Activated CD4-positive, alpha-beta T cell treated with anti-CD3 and anti-CD28 coated beads, Interleukin-2, amount 50 U/mL, for 4 hours (primary cell): ENCODE measurements at places on chromosomes 1 and 21.

GRCh38 chr21:43806017-43806710 lies 16.8 kb downstream of the RRP1 start:
- no peak for DNase-seq

GRCh38 chr1:205353612-205354011 lies 3.1 kb downstream of the KLHDC8A start:
- DNase-seq, result no peak

DNA sequence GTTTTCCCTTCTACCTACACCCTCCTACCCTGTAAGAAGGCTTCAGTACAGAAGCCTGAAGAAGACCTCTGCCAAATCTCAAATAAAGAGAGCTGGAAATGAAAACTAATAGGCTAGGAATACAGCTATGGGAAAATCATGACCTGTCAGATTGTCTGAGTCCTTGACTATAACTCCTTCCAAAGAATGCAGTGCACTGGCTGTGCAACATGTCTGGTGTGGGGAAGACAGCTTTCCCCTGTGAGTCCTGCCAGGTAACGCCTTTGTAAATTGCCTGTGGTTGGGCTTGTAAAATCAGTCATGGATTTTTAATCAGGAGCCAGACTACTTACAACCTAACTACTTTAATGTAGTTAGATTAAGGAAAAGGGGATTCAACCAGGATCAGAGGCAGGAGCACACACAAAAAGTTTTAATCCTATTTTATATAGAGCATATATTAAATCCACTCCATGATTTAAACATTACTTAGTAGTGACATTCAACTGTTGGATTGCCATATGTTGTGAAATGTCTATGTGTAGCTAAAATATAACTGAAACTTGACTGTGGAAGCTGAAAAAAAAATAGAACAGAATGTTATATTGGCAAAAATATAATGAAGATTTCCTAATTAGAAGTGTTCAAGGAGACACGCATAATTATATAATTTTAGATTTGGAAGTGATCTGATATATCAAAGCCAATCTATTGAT lies 1667.8 kb downstream of the KCNT2 start:
- DNase-seq, result no peak

- no peak for DNase-seq
These were observed 500.7 kb upstream of the NFIA start for GRCh38 chr1:60581455-60582220.

DNA sequence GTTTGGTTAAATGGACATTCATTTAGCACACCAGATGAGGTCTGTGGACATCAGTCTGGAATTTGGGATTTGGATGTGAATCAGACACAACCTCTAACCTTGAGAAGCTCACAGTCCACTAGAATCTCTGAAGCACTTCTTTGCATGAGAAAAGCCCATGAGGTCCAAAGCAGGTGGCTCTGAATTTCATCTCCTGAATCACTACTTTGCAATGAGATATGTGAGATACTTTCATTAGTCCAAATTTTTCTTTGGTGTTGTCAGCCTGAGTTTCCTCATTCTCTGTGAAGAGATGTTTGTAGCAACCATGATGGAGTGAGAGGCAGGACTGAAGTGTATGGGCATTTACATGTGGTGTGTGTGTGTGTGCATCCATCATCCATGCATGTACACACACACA lies 16.5 kb upstream of the LCE2D start:
- DNase-seq, result no peak

DNA sequence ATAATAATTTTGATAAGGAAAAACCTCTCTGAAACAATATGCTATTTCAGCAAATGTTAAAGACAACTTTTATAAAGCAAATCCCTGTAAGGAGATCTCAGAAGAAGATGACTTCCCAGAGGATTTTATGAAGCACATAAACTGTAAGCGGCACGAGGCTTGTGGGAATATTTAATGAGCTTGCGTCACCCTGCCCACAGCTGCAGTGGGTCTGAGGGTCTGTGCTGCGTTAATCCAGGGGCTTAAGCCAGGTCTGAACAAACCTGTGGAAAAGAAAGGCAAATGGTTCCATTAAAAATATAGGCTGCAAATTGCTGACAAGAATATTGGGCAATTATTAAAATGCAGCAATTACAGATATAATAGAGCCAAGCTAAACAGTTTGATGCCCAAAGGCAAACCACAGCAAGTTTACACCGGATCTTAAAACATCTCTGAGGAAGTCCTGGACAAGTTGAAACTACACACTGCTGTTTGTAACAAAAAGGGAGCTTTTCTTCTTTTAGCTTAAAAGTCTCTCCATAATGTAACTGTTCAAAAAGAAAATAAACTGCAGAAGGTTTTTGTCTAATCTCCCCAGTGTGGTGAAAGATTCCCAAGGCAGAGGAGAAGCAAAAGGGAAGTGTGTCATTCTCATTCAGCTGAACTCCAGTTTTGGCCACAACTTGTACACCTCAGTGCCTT lies 21.8 kb downstream of the TGFBR3 start:
- no peak for DNase-seq

GRCh38 chr1:2785631-2786328 lies 15.7 kb downstream of the TTC34 start:
- DNase-seq, result no peak

DNA sequence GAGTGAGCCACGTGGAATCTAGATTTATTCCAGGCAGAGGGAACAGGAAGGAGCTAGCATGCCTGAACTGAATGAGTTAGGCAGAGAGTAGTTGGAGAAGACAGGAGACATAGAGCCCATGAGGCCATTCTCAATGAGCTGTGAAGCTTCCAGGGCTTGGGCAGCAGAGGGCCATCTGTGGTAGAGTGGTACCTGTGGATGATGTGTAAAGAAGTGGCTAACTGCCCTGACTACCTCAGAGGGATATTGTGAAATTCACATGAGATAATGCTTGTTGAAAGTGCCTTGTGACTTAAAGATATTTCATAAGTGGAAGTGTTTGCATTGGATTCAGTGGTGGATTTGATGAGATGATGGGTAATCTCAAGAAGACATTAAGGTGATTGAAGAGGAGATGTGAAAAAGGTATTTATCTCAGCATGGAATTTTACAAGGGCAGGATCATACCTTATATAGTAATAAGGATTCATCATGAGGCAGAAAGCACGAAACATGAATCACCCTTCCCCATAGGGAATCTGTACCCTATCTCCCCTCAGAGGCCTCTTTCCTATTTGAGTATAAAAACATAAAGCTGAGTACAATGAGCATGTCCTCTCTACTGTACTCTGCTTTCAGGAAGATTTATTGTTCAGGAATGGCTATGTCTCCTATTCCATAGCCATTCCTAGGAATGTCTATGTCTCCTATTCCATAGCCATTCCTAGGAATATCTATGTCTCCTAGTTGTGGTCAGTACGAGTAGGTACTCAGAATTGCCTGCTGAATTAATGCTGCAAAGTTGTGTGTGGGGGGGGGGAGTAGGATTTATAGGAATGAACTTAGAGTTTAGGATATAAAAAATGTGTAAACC lies 146.8 kb downstream of the PAPPA2 start:
- DNase-seq, result no peak
